ENCODE measurements at places on chromosomes 5 and 9.

DNA sequence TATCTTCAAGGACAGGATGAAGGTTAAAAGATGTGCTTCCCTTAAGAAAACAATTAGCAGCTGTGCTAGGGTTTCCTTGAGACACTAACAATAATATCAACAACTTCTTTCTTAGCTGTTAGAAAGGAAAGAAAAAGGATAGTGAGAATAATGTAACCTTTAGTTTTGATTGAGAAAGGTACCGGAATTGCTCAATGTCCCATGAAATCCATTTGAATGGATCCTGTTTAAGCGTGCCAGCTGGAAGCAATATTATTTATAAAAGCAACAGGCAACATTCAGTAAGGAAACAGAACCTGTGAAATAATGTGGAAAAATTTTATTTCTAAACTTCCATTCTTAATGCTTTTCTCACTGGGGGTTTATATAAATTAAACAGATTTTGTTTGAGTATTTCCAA, 120.9 kb downstream of the CCDC192 start:
- DNase-seq: no peak

DNA sequence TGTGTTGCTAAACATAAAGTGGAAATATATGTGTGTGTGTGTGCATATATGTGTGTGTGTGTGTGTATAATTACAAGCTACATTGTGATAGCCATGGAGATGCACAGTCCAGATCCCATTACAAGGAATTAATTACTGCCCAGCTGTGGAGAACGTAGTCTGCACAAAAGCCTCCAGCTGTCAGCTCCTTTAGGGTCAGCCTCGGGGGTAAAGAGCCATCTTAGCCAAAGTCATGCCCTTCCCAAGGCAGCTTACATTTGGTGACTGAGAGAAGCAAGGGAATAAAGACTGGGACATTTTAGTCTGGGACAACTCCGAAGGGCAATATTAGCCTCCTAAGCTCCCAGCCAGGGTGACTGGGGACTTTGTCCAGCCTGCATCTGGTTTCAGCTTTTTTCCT, 21.9 kb upstream of the FOCAD start:
- DNase-seq: no peak

DNA sequence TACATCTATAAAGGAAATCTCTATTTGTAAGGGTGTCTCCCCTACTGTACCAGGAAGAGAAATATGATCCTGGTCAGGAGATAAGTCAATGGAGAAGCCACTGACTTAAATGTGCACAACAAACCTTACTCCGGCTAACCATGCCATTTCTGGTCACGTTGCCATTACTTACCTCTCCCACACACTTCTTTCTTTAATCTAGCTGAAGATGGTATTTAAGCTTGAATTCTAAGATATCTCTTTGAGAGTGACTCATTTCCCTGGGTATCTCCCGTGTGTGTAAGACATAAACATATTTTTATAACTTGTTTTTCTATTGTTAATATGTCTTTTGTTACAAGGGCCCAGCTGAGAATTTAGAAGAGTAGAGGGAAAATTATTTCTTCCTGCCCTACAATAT, 296.6 kb downstream of the SEMA5A start:
- DNase-seq: no peak

DNA sequence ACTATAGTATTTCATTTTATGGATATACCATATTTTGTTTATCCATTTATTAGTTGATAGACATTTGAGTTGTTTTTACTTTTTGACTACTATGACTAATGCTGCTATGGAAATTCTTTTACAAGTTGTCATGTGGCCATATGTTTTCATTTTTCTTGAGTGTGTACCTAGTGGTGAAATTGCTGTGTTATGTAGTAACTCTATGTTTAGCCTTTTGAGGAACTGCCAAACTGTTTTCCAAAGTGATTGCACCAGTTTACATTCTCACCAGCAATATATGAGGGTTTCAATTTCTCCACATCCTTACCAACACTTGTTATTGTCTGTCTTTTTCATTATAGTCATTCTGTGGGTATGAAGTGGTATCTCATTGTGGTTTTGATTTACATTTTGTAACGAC, 75.4 kb downstream of the GRIA1 start:
- DNase-seq: no peak

DNA sequence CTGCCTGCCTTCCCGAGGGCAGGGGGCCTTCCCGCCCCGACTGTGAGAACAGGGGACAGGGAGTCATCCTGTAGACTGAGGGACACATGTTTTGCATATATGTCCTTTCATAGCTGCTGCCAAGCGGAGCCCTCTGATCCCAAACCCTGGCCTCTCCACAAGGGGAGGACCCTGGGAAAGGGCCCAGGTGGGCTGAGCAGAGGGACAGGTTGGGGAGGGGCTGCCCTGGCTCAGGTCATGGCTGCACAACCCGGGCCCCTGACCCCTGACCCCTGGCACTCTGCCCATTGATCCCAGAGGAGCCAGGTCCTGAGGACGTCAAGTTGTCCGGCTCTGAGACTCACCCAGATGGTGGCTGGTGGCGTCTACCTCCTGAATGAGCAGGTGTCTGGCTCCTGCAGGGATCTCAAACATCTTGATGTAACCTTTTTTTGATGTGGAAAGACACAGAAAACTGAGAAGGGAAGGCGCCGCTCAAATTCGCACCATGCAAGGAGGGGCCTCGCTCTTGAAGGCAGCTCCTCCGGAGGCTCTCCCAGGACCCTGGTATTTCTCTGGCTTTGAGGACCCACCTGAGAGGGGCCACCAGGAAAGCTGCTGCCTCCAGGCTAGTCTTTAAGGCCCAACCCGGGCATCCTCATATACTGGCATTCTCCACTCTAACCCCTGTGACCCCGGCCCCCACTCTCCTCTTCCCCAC, 71.9 kb downstream of the ZNF354C start:
- DNase-seq: no peak

DNA sequence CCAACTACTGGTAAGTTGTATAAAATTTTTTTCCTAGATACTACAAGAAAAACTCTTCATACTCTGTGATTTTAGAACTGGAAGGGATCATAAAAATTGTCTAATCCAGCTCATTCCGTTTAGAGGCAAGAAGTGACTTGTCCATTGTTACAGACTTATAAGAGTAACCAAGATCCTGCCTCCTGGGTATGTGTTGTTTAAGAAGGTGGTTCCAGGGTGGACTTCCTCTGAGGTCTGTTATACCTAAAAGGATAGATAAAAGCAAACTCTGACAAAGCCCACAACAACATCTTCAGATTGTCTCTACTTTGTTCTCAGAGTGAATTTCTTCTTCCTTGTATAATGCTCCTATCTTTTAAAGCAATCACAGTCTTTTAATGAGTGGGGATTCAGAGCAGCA, 24.2 kb downstream of the TGFBR1 start:
- no peak for DNase-seq

DNA sequence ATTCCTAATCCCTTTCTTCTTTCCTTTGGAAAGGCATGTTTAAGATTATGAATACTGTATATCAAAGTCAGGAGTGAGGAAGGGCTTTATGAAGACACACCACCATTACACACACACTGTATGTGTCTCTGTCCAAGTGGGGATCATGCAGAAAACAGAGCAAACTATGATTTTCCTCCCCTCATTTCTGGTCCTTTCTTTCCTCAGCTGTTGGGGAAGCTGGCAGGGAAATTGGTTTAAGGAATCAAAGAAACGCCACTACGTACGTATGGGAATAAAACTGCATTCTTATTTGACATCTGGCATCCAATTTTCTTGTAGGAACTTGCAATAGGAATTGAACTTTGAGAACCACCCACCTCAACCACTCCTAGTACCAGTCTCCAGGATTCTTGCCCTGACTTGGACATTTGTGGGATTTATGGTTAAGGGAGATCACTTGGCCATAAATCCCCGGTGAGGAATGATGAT, 125.8 kb downstream of the PDE4D start:
- no peak for DNase-seq

DNA sequence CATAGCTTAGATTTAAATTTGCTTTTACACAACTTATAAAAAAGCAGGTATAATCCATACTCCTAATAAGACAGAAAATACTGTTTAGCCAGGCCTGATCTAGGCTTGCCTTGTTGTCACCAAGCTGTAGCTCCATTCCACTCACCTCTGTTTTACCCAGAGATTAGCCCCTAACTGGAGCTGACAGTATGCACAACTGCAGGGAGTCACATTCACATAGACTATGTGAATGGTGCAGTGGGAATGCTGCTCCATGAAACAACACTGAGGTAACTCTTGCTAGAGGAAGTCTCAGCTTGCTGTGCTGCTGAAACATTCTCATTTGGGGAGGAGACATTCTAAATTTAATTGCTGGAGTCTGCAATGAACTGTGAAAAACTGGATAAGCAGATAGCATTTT, 209.1 kb downstream of the TMEM232 start:
- no peak for DNase-seq
